GM13977 (cell line): ENCODE measurements at places on chromosomes 5 and 9.

DNA sequence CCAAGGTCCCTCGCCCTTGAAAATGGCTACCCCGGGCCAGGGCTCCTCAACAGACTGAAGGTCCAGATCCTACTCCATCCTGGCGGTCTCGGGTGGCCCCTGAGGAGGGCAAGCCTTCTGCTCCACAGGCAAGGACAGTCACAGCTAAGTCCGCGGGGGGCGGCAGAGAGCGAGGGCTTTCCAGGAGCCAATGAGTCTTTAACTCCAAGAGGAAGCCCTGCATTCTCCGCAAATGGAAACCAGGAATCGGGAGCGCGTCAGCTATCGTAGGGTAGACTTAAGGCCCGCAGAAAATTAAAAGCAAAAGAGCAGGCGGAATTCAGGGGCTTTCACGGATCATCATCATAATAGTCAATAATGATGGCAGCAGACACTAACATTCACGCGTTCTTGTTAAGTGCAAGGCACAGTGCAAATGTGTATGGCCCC, 87.8 kb upstream of the TNFAIP8 start:
- DNase-seq: peak; percentile 85

- DNase-seq: no peak
These were observed 10.9 kb downstream of the CXXC5 start for GRCh38 chr5:139658928-139659667.

DNA sequence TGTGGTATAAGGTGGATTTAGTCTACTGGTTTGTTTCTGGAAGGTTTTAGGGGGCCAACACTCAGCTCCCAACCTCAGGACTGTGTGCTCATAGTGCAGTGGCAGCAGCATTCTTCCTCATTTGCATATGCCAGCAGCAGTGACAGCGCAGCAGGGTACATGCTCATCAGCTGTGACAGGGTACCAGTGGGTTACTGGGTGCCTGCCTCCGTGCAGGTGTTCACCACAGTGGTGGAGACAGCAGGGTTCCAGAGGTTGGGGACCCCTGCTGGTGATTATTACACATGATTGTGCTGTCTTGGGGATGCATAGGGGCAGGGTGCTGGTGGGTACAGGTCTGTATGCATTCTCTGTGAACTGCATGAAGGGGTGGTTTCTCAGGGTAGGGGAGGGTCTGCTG, 45.5 kb upstream of the IFNE start:
- no peak for DNase-seq

GRCh38 chr9:85502815-85503655, 238.7 kb downstream of the AGTPBP1 start:
- no peak for DNase-seq

GRCh38 chr5:143397302-143398052, 6.0 kb downstream of the NR3C1 start:
- no peak for DNase-seq

GRCh38 chr5:58460732-58461286, 923 bp upstream of the PLK2 start:
- peak; percentile 81 for DNase-seq

DNA sequence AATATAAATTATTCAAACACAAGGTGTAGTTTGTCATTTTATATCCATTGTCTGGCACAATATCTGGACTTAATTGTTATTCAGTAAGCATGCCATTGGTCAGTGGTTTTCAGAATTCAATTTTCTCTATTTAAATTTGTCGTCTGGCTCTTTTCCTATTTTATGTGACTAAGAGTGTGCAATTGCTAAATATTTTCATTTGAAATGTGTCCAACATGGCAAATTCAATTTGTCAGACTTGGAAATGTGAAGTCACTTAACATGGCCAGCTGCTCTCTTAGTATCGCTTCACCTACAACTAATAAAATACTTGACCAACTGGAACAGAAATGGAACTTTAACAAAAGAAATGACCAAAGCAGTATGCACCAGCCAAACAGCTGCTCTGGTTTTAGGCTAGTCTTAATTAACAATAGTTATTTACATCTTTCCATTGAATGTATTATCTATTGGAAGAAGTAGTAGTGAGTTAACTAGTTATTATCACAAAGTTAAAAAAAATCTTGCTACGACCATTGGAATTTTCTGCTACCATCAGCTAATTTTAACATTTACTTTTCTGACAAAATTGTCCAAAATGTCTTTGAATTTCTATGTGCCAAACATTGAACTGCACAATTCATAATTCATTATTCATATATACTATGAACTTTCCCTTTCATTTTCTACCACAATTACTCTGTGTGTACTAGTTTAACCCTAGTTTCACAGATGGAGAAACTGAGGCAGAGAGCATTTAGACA, 720.7 kb upstream of the FAM174A start:
- no peak for DNase-seq

DNA sequence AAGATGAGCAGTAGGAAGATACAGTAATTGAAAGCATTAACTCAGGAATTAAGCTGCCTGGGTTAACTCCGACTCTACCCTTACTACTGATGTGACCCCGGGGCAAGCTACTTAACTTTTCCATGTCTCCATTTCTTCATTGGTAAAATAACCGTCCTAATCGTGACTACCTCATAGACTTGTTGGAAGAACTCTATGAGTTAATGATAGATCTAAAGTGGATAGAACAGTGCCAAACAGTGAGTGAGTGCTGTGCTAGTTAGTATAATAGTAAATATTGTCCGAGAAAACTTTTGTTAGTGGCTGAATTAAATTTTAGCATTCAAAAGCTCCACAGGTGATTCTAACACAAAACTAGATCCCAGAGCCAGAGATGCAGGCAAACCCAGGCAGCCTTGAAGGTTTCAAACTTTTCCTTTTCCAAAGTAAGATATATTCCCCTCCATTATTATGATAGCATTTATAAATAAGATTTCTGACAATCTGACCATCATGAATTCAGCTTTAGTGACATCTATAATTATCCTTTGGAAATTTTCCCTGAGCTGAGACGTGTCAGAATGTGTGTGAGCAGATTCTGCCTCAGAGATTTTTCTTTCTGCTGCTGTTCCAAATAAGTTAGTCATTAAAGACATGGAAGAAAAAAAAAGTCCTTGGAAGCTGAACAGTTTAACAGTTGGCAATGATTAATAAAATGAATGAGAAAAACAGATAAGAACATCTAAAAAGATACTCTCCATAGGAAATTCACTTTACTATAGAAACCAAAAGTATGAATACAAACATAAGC, 369.5 kb downstream of the PRELID2 start:
- no peak for DNase-seq

GRCh38 chr9:135797507-135798262, 95.7 kb downstream of the KCNT1 start:
- DNase-seq: peak; percentile 74

DNA sequence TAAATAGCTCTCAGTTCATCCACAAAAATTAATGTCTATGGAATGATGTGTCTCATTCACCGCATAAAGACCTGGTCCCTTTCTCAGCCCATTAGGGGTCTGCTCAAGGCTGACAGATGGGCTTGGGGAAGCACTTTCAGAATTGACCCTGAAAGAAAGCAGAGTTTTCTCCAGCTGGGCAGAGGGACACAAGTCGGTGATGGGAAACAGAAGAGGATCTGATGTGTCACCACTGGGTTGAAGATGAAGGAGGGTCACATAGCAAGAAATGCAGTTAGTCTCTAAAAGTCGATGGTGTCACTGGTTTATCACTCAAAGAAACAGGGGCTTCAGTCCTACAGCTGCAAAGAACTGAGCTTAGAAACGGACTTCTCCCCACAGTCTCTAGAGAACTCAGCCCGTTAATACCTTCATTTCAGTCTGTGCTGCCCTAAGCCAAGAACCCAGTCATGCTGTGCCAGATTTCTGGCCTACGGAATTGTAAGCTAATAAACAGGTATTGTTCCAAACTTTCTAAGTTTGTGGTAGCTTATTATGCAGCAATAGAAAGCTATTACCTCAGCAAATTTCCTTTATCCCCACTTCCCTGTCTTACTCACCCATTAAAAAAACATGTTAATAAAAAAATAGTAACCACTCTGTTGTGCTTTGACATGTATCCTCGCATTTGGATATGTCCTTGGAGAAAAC, 64.6 kb downstream of the ADAMTS12 start:
- DNase-seq: no peak

GRCh38 chr5:79032031-79032695, 37.3 kb downstream of the DMGDH start:
- DNase-seq: no peak

DNA sequence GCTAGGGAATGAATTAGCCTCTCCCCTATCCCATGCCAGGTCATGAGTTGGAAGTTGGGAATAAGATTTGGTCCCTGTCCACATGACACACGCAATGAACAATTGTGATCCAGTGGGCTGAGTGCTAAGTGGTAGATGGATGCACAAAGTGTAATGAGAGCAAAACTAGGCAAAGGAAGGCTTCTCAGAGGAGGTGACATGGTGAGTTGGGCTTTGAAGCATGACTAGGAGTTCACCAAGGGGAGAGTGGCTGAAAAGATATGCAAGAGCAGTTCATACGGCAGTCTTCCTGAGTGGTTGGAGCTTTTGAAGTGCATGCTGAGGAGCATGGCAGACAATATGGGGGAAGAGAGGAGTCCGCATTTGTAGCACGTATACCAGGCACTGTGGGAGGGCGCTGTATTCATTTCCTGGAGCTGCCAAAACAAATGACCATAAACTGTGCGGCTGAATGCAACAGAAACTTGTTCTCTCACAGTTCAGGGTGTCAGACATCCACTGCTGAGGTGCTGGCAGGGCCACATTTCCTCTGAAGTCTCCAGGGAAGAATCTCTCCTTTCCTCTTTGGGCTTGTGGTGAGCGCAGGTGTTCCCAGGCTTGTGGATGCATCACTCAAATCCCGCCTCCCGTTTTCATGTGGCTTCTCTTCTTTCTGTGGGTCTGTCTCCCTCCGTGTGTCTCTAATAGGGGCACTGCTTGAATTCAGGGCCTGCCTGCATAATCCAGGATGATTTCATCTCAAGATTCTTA, 49.5 kb downstream of the NSG2 start:
- no peak for DNase-seq

- no peak for DNase-seq
These were observed 176.4 kb downstream of the TRPM6 start for GRCh38 chr9:74711341-74711740.

GRCh38 chr5:139251281-139251687, 42.3 kb upstream of the MATR3 start:
- peak; percentile 79 for DNase-seq

DNA sequence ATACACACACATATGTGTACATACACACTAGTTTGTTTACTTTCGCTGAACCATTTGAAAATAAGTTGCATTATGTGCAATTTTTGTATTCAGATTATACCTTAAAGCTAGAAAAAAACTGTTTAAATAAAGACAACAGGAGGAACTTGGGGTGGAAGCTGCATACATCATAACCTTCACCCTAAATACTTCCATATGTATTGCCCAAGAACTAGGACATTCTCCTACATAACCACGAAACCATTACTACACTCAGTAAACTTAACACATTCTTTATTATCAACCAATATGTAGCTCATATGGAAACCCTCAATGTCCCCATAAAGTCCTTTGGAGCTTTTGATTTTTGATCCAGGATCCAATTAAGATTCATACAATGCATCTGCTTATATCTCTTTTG, 83.3 kb downstream of the GIN1 start:
- DNase-seq: no peak

- no peak for DNase-seq
These were observed 35.0 kb downstream of the MTX3 start for GRCh38 chr5:79955941-79956670.

DNA sequence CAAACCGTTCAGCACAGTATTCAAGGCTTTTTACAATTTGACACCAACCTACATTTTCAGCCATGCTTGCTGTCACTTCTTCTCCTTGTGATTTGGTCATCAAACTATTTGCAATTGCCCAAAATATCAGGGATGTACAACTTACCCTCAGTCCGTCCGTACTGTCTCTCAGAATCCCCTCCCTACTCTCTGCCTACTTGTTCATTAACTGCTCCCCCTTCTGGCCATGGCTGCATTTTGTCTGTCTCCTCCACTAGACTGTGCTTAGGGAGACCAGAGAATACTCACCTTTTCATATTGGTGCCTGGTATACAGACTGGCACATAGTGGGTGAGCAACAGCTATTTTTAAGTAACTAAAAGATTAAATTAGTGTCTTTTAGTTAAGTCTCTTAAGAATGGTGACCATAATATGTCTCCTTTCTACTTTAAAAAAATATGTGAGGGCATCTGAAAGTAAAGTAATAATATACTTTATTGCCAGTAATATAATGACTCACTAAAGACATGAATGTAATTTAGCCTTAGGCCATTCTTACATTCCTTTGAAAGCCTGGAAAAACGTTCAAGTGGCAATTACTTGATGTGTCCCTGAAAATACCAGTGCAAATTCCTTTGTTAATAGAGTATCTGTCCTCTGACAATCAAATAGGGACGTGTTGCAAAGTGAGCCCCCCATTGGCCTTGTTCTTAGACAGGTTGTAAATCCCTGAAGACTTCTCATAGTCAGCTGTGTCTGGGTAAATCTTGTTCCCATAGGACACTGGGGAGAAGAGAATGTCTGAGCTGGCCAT, 27.8 kb downstream of the PRLR start:
- peak; percentile 27 for DNase-seq

DNA sequence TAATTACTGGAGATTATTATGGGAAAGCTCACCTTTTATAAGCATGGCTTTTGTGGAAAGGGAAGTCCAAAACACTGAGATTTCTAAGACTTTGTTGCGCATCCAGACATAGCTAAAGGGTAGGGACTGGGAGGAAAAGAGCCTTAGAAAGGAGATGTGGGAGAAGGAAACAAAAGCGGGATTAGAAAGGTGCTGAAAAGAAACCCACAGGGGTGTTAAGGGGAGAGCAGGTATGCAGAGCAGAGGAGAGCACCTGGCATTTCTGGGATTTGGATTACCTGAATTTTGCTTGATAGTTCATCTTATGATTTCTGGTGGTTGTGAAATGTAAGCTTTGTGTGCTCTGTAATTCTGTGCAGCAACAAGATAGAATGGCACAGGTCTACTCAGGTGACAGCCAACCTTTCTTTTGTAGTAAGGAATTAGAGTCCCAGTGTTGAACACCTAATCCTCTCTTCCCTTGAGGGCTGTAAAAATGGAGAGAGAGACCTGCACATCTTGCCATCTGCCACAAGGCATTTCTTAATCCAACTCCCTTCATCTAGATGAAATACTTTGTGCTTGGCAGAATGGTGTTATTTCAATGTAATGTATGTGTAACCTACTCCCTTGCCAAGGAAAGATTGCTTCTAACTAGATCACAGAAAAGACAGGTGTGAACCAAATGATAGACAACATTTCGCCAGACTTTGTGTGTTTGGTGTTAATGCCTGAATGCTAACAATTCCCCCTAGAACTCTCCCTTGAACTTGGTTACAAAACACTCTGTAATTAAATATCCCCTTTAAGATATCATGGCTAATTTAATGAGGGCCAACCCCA, 47.4 kb downstream of the ATPSCKMT start:
- DNase-seq: no peak

GRCh38 chr5:160468363-160468975, 46.8 kb downstream of the PTTG1 start:
- no peak for DNase-seq

DNA sequence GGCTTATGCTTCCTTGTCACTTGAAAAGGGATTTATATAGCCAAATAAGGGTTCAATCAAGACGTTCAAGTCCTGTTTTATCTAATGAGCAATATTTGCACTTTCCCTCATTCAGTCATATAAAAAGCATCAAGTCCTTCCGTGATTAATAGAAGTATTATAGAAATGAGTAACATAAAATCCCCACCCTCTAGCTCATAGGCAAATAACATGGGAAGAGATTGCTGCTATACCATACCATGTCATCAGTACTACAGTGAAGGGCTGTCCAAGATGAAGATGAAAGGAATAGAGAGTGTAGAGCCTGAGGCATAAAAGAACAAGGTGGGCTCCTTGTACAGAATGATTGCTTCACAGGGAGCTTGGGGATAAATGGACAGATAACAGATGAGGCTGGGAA, 20.4 kb upstream of the PAPPA start:
- DNase-seq: no peak

GRCh38 chr9:117665601-117666385, 38.4 kb upstream of the TLR4 start:
- DNase-seq: no peak
